ENCODE measurements at places on chromosomes 11 and 22.
A peak's percentile ranks its signal among the peaks of the same experiment; 100 is the strongest.

- no peak for DNase-seq
These were observed 265.8 kb upstream of the POU2AF2 start for GRCh38 chr11:110979696-110980095.

DNA sequence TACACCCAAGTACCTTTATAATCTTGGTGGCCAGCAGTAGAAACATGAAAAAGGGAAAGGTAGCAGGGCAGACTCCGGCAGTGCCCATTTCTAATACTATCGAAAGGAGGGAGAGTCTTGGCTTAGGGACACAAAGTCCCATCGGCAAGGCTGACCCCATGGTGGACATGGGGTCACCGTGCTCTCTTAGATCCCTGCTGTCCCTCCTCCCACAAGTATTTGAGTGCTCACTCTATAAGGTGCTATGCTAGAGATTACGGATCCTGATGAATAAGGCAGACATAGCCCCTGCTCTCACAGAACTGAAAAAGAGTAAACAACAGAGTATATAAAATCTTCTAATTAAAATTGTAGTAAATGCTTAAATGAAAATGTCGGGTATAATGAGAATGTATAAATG, 172.4 kb upstream of the PITPNB start:
- DNase-seq, result no peak

DNA sequence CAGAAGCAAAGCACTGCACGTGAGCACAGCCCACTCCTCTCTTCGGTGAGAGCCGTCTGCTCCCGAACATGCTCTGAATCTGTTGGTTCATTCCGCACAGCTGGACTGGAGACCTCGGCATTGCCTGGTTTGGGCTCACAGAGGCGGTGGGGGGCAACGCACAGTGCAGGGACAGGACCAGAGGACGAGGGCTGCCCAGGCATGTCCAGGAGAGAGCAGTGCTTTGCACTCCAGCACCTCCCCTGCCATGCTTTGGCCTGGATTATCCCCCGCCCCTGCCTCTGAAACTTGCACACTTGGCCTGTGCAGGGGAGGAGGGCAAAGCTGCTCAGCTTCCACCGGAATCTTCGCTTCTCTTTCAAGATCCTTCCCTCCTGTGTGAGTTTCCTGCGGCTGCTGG, 536.5 kb downstream of the BRD1 start:
- no peak for DNase-seq

DNA sequence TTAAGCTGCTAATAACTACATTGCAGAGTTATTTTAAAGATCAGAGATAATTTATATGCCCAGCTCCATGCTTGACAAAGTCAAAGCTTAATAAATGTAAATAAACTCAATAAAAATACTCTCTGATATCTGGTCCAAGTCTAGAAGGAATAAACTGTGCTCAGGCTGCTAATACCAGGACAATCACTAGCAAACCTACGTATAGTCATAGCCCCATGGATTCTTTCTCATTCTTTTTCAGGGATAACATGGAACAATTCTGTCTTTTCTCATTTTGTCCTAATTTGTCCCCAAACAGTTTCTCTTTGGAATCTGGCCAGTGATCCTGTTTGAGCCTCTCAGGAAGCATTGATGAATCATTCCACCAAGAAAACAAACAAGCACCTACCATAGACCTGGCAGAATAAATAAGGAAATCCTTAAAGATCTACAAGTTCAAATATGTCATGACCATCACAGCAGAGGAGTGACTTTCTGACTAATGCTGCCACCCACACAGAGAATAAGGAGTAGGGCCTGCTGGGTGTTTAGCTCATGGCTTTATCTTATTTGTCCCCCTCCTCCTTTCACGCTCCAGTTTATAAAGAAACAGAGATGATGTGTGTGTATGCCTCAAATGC, 14.1 kb upstream of the B3GNT6 start:
- DNase-seq, result peak; percentile 30
